Osteoblast (primary cell): ENCODE measurements at places on chromosomes 12 and 14. TPM values are rescaled to one million over a fixed set of nuclear protein-coding genes. Genes with fewer than 3 reads are reported as not detected.
A peak's percentile ranks its signal among the peaks of the same experiment; 100 is the strongest.

The EEF1AKMT3 gene
- total RNA-seq: 8.3 and 8.8 TPM in 2 replicates

- DNase-seq: peak; percentile 92
These were observed 48.0 kb downstream of the DRAM1 start for GRCh38 chr12:101925361-101925760.

DNA sequence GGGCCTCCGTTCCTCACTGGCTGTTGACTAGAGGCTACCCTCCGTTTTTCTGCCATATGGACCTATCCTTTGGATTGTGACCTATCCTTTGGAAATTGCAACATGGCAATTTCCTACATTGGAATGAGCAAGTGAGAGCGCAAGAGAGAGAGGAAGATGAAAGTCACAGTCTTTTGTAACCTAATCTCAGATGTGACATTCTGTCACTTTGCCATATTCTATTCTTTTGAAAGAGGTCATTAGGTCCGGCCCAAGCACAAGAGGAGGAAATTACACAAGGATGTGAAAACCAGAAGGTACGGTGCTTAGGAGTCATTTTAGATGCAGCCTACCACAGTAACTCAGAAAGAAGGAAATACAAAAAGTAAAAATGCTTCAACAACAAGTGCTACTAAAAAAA lies 47.3 kb upstream of the SRP54 start:
- no peak for DNase-seq

The PROX2 gene
- not detected in 2 replicates for total RNA-seq

DNA sequence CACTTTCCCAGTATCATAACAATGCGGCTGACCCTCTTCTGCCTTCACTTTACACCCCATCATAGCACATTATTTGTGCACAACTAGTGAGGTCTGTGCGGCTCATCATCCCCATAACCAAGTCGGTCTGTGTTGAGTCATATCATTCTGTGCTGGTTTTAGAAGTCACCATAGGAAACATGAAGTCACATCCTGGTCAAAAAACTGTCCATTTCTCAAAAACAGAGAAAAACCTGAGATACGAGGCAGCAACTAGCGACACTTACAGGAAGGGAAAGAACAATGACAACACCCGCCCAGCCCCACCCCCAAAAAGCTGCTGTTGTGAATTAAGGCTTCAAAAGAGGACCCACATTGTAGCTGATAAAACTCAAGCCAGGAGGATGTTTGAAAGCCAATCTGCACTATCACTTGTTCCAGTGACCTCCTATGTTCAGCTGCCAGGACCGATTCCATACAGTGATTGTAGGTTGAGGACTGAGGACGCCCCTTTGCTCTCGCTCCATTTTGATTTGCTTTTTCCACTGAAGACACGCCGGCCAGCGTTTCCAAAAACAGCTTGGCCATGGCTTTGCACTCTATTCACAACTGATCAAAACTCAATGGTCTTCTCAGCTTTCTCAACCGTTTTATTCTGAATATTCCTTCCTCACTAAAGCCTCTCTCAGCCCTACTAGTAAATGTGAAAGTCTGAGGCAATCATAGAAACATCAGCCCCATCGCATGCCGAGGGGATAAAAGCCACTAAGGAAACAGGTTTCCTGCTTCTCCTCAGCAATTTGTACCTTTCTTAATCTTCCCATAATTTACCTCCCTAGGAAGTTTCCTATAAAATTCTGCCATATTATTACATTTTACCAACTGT lies 87.5 kb downstream of the DUSP16 start:
- DNase-seq: no peak

- peak; percentile 49 for DNase-seq
These were observed 34.3 kb upstream of the TTC7B start for GRCh38 chr14:90850487-90850886.

GRCh38 chr12:46147144-46147543 lies 121.7 kb downstream of the SLC38A1 start:
- DNase-seq: no peak

DNA sequence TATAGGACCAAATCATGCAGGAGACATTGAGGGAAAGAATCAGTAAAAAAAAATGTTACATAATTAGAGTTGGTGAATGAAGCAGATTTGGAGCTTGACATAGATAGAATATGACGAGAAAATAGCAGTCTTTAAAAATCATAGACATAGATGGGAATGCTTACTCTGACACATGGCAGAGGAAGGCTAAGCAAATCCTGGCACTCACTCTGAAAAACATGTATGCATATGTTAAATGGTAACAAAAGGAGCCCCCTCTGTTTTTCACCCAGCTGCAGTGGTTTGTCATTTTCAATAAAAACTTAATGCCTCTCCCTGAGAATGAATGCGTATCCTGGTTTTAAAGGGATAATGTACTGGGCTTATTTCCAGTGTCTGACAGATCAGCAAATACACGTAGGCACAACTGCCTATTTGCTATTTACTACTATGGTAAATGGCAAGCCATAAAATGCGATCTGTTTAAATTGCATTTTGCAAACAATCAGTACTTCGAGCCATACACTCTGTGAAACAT lies 561.2 kb upstream of the SEL1L start:
- DNase-seq: no peak

The E2F7 gene
- 13.4 and 16.5 TPM in 2 replicates for total RNA-seq

DNA sequence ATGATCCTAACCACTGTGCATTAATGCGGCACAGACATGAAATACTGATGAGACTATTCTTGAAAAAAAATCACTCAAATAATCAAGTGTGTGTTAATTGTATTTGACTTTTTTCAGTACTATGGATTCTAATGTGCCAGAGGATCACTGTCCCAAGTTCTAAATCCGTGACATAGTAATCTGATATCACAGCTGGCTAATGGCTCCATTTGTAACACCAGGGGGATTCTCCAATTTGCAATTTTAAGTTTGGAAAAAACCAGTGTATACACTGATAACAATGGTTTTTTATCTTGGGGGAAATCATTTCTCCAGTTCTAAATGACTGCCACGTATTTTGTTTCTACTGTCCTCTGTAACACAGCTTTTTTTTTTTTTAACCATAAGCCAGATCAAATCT lies 33.0 kb downstream of the MPHOSPH9 start:
- no peak for DNase-seq

- no peak for DNase-seq
These were observed 39.1 kb downstream of the FGD6 start for GRCh38 chr12:95178136-95178535.

- no peak for DNase-seq
These were observed 8.6 kb downstream of the WDR89 start for GRCh38 chr14:63632932-63633514.

- no peak for DNase-seq
These were observed 27.4 kb upstream of the DDHD1 start for GRCh38 chr14:53180272-53181221.
